SW 1271 (cell line): ENCODE measurements at places on chromosomes 4 and X.

DNA sequence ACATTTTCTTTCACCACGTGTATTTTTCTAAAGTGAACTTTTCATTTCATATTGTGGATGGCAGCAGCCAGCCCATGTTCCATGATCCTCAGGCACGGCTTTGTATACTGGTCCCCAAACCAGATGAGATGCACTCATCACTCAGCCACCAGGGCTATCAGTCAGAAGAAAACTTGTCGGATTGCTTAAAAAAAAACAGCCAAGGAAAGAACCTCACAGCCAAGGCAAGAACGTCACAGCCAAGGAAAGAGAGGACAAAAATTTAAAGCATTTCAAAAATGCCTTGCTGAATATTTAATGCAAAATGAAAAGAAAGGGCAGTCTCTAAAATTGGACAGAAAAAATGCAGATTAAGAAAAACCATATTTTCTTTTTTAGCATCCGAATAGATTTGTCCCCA is 333.3 kb downstream of the PDGFC start:
- DNase-seq: no peak

- DNase-seq: no peak
Measured at GRCh38 chr4:68373513-68373912, 23.6 kb upstream of the YTHDC1 start.

- no peak for DNase-seq
Measured at GRCh38 chr4:70538869-70539268, 20.5 kb downstream of the AMTN start.

DNA sequence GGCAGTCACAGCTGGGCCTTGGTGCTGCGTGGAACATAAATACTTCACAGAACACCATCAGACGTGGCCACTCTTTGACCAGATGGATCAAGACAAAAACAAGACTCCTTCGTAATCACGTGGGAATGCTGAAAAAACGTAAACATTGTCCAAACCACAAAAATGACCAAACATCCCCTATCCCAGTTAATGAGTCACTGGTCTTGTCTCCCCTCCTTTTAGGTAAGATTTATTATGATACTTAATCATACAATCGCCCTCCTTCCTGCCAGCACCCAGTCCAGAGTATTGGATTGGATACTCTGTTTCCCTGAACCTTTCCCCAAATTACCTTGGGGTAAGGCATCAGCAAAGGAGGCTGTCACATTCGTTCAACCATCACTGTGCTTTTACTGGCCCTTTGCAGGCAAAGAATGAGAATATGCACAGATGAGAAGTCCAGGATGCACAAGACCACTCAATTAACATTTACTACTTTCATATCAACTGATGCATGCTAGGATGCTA is 601 bp upstream of the TCEANC start:
- DNase-seq: no peak

- DNase-seq: peak; percentile 74
Measured at GRCh38 chr4:38856524-38857337, at the start of gene TLR6. Gene TLR6, minus strand, starts transcription at chr4:38856817. Its CDS starts 27,344 bp downstream, at chr4:38829473.

DNA sequence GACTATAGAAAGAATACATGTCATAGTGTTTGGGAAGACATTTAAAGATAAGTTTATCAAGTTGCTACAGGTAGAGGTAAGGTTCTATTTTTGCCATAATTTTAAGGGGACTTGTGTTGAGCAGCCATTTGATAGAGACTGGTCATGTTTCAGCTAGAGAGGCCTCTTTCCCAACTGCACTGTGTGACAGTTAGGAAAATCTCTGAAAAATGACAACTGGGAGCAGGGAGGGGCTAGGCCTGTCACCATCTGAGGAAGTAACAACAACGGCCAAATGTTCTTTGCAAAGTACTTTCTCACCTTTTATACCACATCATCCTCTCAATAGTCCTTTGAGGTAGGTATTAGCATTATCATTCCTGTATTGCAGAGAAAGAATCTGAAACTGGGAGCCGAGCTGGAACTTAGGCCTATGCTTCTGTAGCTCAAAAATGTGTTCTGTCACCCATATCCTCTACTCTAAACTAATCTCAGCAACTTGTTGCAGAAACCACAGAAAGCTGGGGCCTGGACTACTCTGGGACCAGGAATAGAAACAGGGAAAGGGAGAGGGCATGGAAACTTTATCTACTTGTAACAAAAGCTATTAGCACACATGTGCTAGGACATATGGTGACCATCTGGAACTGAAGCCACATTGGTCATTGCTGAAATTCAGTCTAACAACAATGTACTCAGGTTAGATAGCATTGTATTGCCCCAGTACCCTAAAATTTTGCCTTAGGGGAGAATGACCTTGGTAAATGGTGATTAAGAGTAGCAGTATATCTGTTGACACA is 198.9 kb downstream of the MID1IP1 start:
- no peak for DNase-seq

DNA sequence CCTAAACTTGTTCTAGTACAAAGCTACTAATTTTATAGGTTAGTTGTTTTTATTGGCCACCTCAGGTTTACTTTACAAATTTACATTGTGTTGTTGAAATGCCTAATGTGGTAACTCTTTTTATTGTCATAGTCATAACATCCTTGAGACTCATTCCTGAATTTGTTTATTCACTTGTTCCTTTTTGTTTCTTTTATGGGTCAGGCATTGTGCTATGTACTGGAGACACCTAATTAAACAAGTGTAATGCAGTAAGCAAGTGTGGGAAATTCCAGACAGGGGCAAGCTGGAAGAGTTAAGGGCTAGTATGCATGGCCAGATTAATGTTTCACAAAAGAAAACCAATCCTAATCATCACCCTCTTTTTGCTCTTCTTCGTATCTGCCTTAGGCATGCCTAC is 30.5 kb upstream of the TTC29 start:
- no peak for DNase-seq

GRCh38 chrX:150036181-150036580 is 97.9 kb upstream of the EOLA2 start:
- peak; percentile 10 for DNase-seq

DNA sequence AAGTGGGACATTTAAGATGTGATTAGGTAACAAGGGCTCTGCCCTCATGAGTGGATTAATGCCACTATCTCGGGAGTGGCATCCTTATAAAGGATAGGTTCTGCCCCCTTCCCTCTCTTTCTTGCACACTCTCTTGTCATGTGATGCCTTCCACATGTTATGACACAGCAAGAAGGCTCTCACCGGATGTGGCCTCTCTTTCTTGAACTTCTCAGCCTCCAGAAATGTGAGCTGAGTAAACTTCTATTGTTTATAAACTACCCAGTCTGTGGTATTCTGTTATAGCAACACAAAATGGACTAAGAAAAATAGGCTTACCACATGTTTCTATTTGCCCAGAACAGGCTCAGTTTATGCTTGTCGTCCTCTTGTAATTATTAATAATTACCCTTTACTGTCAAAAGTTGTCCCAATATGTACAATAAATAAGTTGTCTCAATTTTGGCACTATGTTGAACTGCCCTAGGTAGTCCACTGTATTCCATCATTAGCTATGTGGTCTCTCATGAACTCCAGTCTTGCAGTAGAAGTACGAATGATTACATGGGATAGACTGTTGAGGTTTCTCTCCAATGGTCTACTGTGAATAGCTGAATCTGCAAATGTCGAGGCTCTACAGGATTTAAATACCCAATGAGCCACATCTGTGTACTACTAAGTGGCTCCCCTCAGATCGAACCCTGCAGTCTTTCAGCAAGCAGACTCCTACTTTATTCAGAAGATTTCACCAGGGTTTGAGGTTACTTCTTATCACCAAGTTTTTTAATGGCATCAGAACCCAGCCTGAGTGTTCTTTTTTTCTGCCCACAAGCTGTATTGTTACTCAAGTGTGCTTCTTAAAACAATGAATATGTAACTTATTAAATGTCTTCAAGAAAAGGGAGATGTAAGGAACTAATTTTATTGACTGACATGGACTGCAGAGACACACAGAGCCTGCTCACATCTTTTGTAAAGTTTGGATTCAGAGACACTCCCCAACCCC is 102.0 kb upstream of the LEF1 start:
- DNase-seq: peak; percentile 1

DNA sequence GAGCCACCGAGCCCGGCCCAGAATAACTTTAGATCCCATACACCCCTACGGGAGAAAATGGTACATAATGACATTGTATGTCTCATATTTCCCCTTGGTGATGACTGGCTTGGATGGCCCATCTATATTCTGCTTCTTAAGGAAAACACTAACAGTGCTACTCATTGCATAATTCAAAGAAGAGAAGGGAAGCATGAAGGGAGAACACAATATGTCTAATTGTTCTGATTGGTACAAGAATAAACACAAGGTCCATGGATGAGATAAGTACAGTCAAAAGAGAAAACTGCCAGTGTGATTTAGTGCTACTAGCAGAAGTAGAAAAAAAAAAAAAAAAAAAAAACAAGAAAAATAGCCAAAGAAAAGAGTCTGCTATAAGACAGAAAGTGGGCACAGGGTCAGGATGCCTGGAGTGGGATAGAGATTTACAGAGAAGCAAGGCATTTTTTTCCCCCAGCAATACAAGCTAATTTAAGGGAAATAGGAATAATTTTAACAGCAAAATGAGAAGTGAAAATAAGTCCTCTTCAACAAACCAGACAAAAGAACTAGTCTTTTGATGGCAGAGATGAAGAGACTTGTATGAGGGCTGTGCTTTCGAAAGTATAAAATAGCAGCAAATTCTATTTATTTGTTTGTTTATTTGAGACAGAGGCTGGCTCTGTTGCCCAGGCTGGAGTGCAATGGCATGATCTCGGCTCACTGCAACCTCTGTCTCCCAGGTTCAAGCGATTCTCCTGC is 96.5 kb upstream of the MAP3K15 start:
- DNase-seq: no peak

DNA sequence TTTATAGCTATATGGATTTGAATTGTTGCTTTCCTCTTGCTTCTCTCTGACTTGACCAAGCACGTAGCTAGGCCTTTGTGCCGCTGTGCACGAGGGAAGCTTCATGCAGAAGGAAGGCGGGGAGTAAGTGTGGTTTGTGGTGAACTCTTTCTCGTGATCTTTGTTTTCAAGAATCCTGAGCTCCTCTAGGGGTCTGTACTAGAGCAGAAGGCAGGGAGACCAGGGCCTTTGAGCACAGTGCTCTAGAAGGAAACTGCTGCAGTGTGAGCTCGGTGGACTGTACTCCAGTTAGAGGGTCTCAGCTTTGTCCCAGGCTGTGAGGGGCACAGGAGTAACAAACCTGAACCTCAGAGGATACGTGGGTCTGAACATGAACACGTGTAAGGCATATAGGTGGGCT is 49.0 kb downstream of the AGA start:
- no peak for DNase-seq

DNA sequence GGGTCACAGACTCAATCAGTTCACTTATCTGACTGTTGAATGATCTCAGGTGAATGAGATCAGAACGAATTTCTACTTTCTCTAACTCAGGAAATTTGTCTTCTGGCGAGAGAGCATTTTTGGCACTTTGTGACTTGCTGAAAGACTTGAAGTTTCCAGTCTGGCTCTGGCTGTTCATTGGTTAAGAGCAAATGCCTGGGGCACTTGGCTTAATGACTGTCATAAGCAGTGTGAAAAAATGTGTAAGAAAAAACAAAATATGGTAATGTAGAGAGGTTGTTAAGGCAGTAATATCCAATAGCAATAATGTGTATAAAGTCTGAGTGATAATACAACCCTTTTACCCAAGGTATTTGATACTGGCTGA is 71.3 kb upstream of the PGRMC2 start:
- DNase-seq: no peak

DNA sequence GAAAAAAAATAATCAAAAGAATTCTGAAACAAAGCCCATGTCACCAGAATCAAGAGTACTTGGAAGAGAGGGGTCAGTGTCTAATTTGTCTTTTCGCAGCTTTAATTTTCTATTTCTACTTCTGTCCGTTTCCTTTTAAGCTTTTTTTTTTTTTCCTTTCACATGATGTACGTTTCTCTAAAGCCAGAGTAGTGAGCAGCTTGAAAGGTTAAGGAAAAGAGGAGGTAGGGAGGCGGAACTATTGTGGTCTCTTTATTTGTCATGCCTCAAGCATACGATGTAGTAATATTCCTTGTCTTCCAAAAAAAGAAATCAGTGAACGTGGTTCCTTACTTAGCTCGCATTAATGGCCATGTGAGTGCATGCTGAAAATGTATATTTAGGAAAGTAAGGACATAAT is 311.5 kb downstream of the TENM3 start:
- DNase-seq: no peak

- DNase-seq: no peak
Measured at GRCh38 chr4:37989398-37990260, 29.4 kb downstream of the PTTG2 start.

DNA sequence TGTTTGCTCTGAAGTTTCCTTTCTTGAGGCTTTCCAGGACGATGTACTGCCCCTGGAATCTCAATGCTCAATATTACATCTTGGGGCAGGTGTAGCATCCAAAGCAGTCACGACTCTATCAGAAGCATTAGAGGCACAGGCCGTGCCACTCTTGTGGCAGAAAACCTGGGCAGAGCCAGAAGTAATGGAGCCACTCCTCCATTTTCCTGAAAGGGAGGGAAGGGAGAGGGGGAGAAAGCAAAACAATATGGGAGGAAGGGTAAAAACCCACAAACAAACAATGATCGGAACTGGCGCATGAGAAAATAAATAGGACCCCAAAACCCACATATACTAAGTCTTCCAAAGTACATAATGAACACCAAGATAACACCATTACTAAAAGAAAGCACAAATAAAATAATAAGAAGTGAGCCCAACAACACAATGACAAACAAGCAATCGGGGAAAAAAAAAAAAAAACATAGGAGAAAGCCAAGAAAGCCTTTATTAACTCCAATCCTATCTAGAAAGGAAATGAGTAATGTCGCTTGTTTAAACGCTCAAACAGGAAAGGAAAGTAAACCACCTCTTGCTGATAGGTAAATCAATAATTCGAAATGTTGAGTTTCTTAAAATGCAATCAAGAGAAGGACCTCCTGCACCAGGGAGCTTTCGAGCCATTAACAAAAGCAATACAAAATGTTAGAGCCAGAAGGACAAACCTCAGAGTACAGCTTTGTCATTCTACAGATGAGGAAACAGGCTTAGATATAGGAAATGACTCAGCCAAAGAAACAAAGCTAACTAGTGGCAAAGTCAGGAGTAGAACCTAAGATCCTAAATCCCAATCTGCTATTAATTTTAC is 117.4 kb downstream of the ATRX start:
- DNase-seq: peak; percentile 2

GRCh38 chr4:59973492-59973891 is 1226.6 kb upstream of the ADGRL3 start:
- no peak for DNase-seq

GRCh38 chr4:109978704-109979454 is 66.2 kb downstream of the EGF start:
- no peak for DNase-seq

GRCh38 chr4:185257086-185257485 is 47.7 kb downstream of the SNX25 start:
- DNase-seq: no peak

DNA sequence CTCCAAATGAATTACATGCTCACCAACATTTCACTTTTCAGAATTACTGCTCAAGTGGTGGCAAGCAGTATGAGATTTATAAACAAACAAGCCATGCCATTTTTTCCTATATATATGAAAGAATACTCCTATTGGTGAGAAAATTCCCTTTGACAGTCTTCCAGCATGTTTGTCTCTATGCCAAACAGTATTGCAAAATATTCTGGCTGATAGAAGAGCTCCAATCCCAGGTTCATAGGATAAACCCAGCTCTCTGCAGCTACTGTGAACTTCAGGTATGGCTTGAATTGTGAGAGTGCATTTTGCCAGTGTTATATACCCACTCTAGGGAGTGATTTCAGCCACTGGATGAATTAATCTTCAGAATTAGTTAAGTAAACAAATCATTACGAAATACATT is 108.8 kb downstream of the MAGEC2 start:
- DNase-seq: no peak
